Bone marrow (tissue), 2 donors: ENCODE measurements at places on chromosomes 1 and 21.

- DNase-seq = no peak
These were observed 150.9 kb downstream of the NTMT2 start for GRCh38 chr1:170296642-170297041.

- no peak for DNase-seq
These were observed 188.2 kb downstream of the OMA1 start for GRCh38 chr1:58358346-58358745.

GRCh38 chr21:45259206-45259840 is 28.4 kb downstream of the POFUT2 start:
- no peak for DNase-seq

- DNase-seq = no peak
These were observed 1.8 kb downstream of the NTNG1 start for GRCh38 chr1:107142666-107143065.

DNA sequence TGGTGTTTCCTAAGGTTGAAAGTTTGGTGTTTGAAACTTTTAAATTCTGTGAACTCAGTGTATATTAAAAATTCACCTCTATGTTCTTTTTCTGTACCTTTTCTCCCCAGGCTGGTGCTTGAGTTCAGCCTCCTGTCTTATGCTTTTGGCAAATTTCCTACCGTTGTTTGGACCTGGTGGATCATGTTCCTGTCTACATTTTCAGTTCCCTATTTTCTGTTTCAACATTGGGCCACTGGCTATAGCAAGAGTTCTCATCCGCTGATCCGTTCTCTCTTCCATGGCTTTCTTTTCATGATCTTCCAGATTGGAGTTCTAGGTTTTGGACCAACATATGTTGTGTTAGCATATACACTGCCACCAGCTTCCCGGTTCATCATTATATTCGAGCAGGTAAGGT is 24.9 kb upstream of the AXDND1 start:
- no peak for DNase-seq

DNA sequence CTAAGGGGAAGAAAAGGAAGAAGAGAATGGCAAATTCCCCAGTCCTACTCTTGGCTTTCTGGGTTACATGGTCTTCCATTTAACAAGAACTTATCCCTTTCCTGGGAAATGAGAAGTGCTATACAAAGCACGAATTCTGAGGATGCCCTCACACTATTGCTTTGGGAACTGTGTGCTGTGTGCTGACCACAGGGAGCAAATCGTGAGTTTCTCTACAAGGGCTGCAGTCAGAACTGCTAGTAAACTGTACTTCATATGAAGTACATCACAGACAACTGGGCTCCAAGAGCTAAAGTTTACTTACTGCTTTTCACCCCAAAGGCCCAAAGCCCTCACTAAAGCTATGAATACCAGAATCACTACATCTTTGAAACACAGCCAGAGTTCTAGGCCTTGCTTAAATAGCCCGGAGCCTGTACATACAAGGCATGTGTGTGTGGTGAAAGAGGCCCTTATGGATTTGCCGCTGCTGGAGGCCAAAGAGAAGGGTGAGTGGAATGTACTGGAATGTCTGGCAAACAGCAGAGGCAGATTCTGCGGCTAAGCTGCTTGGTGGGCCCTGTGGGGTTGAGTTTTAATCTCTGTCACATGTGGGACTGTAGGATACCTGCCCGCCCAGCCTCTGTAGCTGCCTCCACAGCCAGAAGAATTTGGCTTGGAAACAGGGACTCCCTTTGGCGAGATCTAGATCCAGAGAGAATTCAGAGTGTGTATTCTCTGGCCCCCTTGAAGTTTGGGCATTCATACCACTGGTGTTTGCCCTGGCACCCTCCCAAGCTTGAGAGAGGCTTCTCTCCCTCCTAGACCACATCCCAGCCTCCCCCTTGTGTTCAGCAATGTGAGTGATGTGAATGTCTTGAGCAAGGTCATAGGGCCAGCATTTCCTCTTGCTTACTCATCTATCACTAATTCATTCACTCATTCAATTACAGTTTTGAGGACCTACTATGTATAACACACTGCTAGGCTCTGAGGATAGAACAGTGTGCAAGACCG is 21.9 kb upstream of the TRIM67 start:
- no peak for DNase-seq

DNA sequence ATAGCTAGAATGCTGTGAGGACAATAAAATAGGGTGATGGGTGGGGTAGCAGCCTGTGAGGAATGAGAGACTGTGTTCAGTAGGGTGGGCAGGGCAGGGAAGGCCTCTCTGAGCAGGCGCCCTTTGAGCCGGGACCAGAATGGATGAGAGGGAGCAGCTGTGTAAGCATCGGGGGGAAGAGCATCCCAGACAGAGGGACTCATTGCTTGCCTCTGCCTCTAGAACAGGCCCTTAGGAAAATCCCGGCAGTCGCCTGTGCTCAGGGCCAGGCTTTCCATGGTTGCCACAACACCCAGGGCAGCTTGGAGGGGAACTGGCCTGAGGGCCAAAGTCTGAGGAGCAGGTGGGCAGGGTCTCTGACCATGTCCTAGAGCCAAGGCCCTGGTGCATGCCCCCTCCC is 774 bp downstream of the SLC2A7 start:
- DNase-seq = no peak

DNA sequence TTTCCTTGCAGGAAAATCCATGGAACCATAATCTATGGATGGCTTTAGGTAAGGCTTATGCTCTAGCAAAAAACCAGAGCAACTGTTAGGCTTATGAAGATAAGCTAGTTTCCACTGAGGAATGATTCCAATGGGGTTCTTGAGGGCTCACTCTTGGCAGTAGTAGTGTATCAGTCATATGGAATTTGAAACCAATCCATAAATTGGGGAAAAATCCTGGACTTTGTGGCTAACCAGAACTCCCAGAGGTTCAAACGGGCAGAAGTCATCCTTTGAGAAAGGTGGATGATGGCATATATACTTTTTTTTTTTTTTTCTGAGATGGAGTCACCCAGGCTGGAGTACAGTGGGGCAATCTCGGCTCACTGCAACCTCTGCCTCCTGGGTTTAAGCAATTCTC is 54.2 kb upstream of the ATF3 start:
- no peak for DNase-seq

- peak; percentile 15 for DNase-seq
These were observed at the start of gene ACOT11 for GRCh38 chr1:54547601-54548388. ACOT11 (plus strand) TSS chr1:54548228; CDS start chr1:54548310, 82 bp downstream.

- no peak for DNase-seq
These were observed 14.7 kb downstream of the OBSCN start for GRCh38 chr1:228222548-228222947.

DNA sequence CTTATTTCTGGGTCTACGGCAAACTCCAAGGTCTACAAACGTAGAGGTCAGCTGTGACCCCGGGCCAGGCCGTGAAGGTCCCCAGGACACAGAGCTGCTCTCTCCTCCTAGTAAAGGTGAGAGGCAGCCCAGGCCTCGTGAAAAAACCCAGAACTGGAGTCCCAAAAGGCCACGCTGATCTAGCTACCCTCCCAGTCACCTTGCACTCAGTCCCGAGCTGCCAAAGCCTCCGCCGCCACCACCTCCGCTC is 125 bp downstream of the ATP5PF start:
- DNase-seq = no peak

GRCh38 chr1:23282957-23283356 is 61.1 kb downstream of the HNRNPR start:
- DNase-seq = no peak

DNA sequence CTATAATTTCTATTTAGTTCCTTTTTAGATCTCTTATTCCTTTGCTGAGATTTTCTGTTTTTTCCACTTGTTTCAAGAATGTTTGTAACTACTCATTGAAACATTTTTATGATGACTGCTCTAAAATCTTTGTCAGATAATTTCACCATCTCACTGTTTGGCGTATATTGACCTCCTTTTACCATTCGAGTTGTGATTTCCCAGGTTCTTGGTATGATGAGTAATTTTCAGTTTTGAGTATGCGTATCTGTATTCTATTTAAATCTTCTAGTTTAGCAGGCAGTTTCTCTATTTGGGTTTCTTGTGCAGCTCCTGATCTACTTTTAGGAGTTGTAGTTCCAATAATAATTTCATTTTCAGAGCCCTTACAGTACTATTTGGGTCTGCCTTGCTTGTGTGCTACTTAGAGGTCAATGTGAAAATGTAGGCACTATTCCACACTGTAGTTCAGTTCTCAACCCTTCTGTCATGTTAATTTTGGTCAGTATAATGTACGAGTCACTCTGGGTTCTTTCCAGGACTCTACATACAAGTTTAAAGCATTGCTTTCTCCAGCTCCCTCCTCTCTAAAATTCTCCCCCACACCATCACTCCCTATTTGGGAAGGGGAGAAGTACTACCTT is 115.5 kb downstream of the ACBD6 start:
- no peak for DNase-seq

GRCh38 chr1:22112554-22112953 is 30.3 kb downstream of the WNT4 start:
- DNase-seq = no peak

- no peak for DNase-seq
These were observed 270.7 kb downstream of the PAPPA2 start for GRCh38 chr1:176733661-176734060.

DNA sequence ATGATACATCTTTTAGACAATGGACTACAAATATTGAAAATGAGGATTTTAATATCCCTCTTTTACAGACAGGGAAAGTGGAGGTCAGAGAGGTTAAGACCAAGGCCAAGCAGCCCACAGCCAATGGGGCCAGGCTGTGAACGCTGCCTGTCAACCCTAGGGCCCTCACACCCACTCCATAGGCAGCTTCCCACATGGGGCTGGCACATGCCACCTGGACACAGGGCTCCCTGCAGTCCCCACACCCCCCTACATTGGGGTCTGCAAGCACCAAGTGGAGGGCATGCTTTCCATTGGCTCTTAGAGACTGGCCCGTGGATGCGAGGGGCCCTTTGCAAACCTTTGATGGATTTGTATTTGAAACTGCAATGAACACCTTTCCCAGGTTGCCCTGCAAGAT is 348.5 kb upstream of the VAMP3 start:
- no peak for DNase-seq

DNA sequence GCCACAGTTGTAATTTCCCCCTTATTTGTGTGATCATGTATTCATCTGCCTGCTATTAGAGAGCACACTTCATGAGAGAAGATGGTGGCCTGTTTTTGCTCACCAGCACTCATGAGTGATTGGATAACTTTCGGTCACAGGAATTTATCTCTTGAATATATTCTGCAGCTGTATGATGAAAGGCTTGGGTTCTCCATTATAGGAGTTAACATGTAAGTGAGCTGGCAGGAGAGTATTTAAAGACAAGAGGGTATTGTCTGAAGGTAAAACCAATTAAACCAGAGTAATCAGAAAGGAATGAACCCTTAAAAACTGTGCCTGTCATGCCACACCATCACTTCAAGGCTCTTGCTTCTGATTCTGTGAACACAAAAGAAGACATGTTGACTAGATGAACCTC is 574.9 kb upstream of the CAMK1G start:
- no peak for DNase-seq

DNA sequence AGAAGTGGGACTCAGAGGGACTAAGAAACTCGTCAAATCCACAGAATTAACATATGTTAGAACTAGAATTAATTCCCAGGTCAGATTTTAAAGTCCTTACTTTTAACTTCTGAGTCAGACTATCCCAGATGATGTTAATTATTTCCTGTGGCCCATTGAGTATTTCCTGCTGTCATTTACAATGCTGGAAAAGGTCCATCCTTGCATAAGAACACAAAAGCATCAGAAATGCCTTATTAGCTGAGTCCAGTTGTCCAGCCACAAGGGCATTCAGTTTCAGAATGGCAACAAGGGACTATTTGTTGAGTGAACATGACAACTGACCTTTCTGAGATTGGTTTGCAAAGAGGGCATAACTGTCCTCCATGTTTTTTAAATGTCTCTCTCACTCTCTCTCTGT is 16.5 kb upstream of the HIVEP3 start:
- DNase-seq = no peak

DNA sequence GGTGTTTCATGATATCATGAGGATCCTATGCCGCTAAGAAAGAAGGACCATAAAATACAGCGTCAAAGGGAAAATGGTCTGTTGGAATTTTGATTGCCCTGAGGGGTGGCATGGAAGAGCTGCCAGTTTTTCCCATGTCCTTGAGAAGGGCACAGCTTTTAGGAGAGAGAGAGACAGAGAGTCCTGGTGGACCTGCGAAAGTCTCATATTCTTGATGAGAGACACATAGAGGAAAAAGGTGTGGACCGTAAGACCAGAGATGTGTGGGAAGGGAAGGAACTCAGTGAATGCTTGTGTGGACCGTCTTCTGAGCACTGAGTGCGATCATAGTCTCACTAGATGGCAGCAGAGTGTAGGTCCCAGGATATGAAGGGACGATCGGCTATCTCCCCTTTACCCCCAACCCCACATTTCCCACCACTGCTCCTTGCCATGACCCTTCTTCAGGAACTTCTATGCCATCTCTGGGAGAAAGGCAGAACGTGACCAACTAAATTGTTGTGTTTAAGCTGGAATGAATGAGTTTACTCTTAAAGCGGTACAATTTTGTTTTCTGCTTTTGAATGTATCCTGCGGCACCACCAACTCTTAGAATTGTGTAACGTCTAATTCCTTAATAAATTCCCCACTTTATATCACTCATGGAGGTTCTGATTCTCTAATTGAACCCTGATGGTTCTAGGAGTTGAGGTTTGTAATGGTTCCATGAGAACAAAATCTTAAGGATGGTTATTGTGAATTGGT is 117.7 kb downstream of the CTH start:
- DNase-seq = no peak

DNA sequence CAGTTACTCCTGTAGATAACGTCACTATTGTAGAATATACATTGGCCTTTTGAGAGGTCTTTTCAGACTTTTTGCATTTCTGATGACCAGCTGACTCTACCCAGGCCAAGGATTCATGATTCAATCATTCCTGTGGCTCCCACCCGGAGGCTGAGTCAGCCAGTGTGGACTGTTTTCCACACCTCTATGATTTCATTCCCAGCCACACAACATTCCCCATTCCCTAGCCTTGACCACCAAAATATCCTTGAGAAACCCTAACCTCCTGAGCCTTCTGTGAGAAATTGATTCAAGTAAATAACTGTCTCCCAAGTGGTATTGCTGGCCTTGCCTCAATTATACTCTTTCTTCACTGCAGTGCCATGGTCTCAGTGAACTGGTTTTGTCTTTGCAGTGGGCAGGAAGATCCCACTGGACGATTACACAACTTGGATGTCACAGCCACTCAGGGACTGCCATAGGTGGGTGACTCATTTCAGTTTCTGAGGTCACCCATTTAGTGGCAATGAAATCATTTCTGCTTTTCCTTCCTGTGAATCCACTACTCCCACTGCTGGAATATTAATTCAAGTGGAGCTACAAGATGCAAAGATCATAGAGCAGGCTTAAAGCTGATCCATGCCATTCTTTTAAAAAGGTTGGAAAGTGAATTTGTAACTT is 518.6 kb upstream of the ZP4 start:
- DNase-seq = no peak

- DNase-seq = no peak
These were observed 38.4 kb upstream of the TRABD2B start for GRCh38 chr1:48035371-48036141.

GRCh38 chr1:2278591-2279209 is 50.6 kb downstream of the SKI start:
- no peak for DNase-seq
